ENCODE measurements at places on chromosomes 1 and 21.
A peak's percentile ranks its signal among the peaks of the same experiment; 100 is the strongest.

GRCh38 chr1:15676688-15677661 is 7.1 kb upstream of the PLEKHM2 start:
- DNase-seq, result no peak

DNA sequence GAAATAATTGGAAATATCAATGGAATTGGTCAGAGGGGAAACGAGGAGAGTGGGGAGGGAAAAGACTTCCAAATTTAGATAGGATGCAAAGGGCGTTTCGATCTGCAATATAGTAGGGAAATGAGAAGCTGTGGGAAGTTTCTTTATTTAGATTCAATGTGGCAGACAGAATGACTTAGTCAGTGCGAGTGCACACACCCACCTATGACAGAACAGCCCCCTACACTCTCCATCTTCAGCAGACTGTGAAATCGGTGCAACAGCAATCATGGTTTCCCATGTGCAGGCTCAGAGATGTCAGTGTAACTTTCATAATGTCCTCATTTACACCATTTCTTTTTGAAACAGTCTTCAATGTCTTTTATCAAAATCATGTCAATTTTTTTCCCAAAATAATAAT is 46.0 kb downstream of the DIP2A start:
- DNase-seq, result no peak

DNA sequence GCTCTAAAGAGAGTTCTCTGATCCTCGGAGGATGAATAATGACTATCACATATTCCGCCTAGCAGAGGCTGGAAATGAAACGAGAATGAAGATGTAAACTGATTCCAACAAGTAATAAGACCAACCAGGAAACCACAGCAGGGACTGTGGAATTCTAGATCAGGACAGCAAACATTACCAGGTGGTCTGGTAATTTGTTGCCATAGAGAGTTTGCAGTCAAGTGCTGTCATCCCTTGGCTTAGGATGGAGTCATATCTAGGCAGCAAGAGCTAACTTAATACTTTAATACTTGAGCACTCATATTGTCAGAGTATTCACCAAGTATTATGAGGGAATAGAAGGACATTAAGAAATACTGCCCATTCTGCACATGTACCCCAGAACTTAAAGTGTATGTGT is 45.1 kb upstream of the MUTYH start:
- no peak for DNase-seq

GRCh38 chr1:186740324-186740723 is 60.1 kb upstream of the PTGS2 start:
- DNase-seq, result no peak

DNA sequence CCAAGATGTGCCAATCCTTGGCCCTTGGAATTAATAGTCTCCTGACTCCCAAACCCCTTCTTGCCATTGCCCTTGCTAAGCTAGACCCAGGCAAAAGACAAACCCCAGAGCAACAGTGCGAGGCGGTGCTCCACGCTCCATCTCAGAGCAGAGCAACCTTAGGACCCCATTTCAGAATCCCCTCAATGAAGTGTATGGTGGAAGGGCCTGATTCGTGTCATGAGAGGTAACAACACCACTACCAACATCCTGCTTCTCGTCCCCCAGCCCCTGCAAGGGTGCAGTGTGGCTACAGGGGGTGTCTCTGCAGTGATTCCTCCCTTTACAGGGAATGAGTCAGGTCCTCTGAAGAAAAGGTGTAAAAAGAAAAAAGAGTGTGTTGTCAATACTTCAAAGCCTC is 103.9 kb upstream of the IRF2BP2 start:
- no peak for DNase-seq

GRCh38 chr1:42005530-42005929 is 86.8 kb upstream of the HIVEP3 start:
- DNase-seq, result no peak

DNA sequence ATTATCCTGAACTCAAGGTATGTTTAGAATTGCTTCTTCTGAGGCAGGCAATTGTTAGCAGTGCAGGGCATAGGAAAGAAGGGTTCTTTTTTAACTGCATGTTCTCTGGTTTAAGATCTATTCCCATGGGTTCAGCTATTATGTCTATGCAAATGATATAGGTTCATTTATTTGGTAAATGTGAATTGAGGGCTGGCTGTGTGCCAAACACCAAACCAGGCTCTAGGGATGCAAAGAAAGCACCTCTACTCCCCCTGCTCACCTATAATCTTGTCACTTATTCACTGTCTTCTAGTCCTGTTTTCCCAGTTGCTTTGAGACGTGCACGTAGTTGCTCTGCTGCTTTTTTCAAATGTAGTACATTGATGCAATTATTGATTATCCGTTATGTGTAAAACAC is 691 bp upstream of the KIFAP3 start:
- DNase-seq, result peak; percentile 1

- DNase-seq, result no peak
Observed at GRCh38 chr1:42830631-42831030, 13.4 kb upstream of the SVBP start.

- DNase-seq, result no peak
Observed at GRCh38 chr1:45820788-45821187, 17.4 kb downstream of the MAST2 start.

- peak; percentile 7 for DNase-seq
Observed at GRCh38 chr21:36310016-36310415, 10.0 kb upstream of the MORC3 start.

DNA sequence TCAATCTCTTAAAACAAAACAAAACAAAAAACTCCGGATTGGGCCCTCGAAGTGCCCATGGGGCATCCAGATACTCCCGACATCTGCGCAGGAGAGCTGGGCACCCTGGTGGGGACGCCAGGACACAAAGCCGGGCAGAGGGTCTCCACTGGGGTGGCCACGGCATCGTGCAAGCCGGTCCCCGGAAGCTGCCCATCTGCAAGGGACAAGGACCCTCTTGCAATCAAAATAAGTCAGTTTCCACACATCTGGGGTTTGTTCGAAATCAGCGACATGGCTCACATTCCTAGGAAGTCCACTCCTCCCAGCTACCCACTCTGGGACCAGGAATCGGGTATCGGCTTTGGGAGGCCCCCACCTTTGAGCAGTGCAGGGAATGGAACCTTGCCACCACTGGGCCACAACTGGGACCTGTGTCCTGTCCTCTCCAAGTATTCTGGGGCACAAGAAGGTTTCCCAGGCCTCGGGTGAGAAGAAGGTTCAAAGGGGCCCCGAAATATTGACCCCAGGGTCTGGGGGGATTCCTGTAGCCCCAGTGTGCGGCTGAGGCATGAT is 4.6 kb upstream of the PRDM16 start:
- no peak for DNase-seq

- DNase-seq, result no peak
Observed at GRCh38 chr21:37986751-37987399, 70.6 kb upstream of the KCNJ6 start.

DNA sequence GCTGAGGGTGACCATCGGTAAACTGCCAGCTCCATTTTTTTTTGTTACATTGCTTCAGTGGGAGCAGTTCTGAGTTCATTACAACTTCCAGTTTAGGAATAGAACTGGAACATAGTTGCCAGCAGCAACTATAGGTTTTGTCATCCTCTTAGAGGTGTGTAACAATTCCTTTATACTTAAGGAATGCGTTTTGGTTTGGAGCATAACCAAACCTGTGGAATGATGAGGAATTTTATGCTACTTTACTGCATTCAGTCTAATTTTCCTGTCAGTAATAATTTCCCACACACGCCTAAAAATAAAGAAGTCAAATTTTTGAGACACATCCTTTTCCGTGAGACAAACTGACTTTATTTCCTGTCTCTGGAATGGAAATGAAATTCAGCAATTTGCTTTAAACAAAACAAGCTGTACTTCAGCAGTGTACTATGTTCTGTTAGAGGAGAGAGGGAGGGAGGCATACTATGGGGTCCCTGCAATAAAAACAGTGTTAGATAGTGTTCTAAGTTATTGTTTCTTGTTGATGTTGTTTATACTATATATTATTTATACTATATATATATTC is 4.8 kb upstream of the AMPD1 start:
- no peak for DNase-seq

- no peak for DNase-seq
Observed at GRCh38 chr1:57831624-57832023, 407.8 kb upstream of the DAB1 start.

DNA sequence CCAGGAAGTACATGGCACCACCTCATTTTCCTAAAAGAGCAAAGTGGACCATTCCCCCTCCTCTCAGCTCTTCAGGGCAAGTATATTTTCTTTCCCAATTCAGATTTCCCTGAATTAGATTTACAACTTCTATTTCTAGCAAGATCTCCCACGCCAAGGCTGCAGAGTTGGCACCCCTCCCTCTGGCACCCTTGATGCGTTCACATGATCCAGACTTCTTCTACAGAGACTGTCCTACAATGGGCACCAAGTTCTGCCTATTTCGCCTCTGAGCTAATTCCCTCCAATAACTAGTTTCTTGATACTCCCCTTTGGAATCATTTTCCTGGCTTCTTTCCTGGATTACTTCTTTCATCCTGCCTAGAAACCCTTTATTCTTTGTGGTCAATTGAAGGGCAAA is 122.0 kb downstream of the CDC7 start:
- no peak for DNase-seq

DNA sequence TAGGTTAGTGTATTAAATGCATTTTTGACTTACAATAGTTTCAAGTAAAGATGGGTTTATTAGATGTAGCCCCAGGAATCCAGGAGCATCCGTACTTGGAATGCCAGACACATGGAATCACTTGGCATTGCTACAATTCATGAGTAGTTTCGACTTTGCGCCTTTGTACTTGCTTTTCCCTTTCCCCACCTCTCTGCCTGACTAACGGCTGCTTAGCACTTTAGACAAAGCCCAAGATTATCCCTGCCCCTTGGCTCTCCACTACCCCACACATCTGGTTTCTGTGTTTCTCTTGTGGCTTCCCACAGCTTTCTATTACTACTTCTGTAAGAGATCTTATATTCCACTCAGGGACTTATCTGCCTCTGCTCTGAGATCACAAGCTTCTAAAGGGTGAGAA is 397.7 kb upstream of the POU3F1 start:
- DNase-seq, result no peak

GRCh38 chr21:37392441-37392840 is 25.9 kb downstream of the DYRK1A start:
- DNase-seq, result no peak

- DNase-seq, result no peak
Observed at GRCh38 chr1:117036018-117036461, 24.1 kb upstream of the TTF2 start.

GRCh38 chr1:54835131-54835898 is 34.2 kb upstream of the TTC22 start:
- DNase-seq, result no peak

- DNase-seq, result no peak
Observed at GRCh38 chr1:182672487-182672836, 11.9 kb downstream of the RGS8 start.

DNA sequence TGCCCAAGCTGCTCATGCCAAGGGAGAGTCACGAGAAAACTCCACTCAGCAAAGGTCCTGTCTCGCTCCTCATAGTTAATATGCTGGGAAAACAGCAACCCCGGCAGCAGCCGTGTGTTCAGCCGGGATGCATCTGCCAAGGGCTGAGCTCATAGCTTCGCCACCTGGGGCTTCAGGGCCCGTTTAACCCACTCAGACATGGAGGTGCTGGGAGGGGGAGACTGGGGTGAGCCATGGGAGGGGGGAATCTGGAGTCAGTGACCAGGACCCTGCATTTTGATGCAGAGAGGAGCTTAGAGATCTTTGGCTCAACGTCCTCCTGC is 283.4 kb downstream of the PTPRU start:
- no peak for DNase-seq
